ENCODE measurements at places on chromosomes 11 and 22. TPM values are rescaled to one million over a fixed set of nuclear protein-coding genes. Genes with fewer than 3 reads are reported as not detected.

YPEL4 gene
- total RNA-seq, result 0.82 TPM

OR52E8 gene
- total RNA-seq, result 0.25 TPM

PAMR1 gene
- total RNA-seq, result 2.2 TPM

JAML gene
- 17.1 TPM for total RNA-seq

UCP3 gene
- 4.0 TPM for total RNA-seq

PLA2G3 gene
- not detected for total RNA-seq

PRDM11 gene
- total RNA-seq, result 22.5 TPM

HEPHL1 gene
- total RNA-seq, result not detected

MRGPRF gene
- 9.3 TPM for total RNA-seq

SMTNL1 gene
- not detected for total RNA-seq

OR5L1 gene
- total RNA-seq, result not detected

CHCHD10 gene
- 190 TPM for total RNA-seq

TENM4 gene
- total RNA-seq, result 31.0 TPM

OR6T1 gene
- not detected for total RNA-seq

GAS2 gene
- 4.5 TPM for total RNA-seq

LGALS12 gene
- total RNA-seq, result 0.44 TPM

Data from kidney (tissue), 22 donors.